Esophagus squamous epithelium (tissue), 5 donors: ENCODE measurements at places on chromosomes 7 and 10.

- DNase-seq = no peak
Observed at GRCh38 chr7:150375662-150376521, 3.2 kb upstream of the ZNF775 start.

GRCh38 chr7:67019562-67020390, 23.1 kb downstream of the TYW1 start:
- no peak for DNase-seq

- DNase-seq = no peak
Observed at GRCh38 chr7:94182066-94182465, 177.9 kb upstream of the BET1 start.

DNA sequence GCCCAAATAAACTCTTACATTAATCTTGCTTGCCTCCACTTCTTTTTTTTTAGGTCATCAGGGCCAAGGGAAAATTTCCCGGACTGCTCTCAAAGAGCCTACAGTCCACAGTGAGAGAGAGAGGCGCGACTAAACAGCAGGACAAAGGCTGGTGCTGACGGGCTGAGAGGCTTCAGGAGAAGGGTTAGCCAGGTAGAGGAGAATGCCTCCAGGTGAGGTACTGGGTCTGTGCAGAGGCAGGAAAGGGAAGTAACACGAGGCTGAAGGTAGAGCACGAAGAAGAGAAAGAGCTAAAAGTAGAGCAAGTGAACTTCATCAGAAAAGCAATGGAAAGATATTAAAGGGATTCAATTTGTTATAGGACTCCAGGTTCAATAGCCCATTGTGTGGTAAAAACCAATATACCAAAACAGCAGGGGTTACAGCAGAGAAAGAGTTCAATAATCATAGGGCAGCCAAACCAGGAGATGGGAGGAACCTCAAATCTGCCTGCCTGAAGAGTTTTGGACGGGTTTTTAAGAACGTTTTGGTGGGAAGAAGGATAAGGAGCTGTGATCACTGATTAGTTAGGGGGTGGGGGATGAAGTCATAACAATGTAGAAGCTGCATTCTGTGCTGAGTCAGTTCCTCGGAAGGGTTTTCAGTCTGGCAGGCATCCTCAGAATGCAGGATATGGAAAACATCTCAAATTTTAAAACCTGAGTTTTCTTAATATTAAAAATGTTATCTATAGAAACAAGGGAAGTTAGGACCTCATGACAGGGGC, 171.5 kb downstream of the AKR1D1 start:
- no peak for DNase-seq

- no peak for DNase-seq
Observed at GRCh38 chr7:75611557-75612178, 119.5 kb downstream of the SPDYE5 start.

GRCh38 chr10:22560096-22560912, 154.1 kb downstream of the PIP4K2A start:
- DNase-seq = no peak

DNA sequence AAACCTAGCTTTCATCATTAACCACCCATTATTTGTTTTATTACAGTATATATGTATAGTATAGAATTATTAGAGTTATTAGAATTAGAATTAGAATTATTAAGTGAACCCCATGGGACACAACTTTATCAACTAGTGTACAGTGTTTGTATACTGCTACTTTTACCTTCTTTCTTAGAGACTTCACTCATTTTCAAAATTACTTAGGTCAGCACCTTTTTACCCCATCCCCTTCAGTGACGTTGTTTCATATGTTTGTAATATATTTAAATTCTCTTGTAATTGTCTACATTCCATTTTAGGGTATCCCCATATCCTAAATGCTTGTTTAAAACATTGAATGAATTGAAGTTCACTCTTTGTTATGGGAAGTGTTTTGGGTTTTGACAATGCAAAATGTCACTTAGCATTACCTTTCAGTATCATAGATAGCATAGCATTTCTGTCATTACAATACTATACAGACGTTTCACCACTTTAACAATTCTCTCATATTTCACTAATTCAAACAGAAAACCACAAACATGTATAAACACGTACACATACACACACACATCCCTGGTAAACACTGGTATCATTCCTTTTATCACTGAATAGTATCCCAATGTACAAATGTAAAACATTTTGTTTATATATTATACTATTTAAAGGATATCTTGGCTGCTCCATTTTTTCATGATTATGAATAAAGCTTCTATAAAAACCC, 229.9 kb upstream of the MAGI2 start:
- DNase-seq = no peak

DNA sequence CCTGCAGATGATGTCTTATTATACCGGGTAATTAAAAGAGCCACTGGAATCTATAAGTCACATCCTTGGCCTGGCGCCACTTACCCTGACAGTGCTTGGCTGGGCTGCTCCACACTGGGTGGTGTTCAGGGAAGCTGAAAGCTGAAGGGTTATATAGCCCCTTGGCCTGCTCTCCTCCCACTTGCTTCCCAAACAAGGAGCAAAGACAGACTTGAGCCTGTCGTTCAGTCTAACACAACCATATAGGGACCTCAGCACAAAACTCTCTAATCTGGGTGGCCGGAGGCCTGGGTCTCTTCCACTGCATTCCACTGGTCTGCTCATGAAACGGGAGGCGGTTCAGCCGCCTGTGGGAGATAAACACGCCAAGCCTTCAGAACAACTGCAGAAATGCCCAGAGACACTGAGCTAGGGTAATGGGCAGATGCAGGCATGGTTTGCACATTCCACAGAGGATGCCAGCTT, at the start of gene ACTA2:
Gene ACTA2 (minus strand): TSS at position 127 of the 465 bp plus-strand sequence. CDS start 3,843 bp downstream, outside the sequence.
- DNase-seq = no peak

DNA sequence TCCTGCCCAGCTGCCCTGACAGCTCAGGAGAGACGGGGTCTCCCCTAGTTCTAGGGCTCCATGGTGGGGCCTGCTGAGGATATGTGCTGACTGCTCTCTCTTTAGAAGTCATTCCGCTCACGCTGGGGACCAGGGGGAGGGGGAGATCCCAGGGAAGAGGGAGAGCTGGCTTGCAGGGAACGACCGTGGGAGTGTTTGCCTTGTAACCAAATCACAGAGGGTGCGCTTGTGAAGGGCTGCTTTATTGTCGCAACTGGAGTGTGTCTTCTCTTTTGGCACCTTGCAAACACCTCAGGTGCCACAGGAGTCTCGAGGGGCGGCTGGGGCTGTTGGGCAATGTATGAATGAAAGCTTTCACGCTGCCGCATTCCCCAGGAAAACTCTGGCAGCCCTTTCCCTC, 531.3 kb upstream of the MKI67 start:
- no peak for DNase-seq

- DNase-seq = no peak
Observed at GRCh38 chr10:96025566-96025965, 17.8 kb upstream of the CCNJ start.

GRCh38 chr7:134988161-134988560, 1.9 kb downstream of the AGBL3 start:
- no peak for DNase-seq

DNA sequence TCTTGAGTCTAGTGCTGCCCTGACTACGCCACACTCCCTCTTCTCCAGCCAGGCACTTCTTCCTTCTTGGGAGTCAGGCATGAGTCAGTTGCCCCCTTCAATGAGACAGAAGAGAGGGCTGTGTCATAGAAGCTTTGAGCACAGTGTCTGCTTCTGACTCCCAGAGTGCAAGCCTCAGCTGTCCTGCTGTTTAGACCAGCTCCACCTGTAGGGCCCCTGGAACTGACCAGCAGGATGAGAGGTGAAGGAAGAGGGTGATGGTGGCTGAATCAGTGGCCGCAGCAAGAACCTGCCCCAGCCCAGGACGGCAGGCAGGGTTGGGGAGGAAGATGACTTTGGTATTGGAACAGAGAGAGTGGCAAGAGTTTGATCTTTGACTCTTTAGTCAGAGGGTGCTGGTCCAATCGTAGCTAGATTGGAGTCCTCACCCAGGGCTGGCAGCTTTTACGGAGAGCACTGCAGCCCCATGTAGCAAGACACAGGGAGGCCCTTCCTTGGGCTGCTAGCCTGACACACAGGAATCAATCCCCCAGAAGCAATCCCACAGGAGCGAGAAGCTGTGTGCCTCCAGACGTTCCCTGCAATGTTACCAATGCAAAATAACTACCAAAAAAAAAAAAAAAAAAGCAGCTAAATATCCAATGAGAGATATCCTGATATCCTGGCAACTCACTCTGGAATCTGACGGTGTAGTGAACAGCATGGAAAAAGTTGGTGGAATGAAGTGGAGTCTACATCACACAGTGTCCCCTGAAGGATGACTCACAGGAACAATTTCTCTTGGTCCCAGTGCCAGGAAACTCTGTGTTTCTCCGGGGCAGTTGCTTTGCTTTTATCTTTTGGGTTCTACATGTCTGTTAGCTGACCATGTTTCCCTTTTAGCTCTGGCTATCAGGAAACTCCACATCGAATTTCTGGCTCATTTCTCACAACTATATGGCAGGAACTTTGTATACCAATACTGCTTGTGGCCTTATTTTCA, 6.9 kb downstream of the C10orf62 start:
- DNase-seq = no peak

- DNase-seq = no peak
Observed at GRCh38 chr7:81068-81925, 111.1 kb upstream of the FAM20C start.

GRCh38 chr7:25272265-25272664, 44.0 kb upstream of the NPVF start:
- DNase-seq = no peak

DNA sequence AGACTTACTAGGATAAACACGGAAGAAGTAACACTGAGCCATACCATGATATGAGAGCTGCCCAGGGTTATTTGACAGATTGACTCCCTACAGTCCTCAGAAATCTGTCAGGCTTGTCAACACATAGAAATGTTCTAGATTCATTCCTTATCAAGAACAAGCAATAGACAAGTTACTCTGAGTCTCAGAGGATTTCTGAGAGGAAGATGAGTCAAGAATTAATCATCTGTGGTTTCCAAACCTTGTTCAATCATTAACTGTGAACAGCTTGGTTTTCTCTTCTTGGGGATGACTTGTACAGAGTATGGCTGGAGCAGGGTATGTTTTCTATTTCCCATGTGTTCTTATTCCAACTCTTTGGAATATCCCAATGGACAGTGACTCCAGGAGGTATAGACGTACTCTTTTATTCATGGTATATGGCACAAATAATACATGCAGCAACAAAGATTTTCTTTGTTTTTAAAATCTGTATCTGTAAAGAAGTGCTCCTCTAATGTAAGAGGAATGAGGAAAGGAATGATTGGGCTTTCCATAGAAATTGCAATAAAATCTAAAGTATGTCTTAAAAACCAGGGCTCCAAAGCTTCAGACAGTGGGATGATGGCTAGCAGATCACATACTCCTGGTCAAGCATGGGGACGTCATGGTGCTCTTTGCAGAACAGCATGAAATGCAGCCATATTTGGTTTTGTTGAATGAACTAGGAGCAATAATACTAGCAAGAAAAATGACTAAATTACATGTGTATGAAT, 11.9 kb upstream of the SFR1 start:
- no peak for DNase-seq

GRCh38 chr10:130425169-130425568, 289.0 kb downstream of the GLRX3 start:
- DNase-seq = no peak

- no peak for DNase-seq
Observed at GRCh38 chr10:89861584-89862301, 160.4 kb downstream of the KIF20B start.

DNA sequence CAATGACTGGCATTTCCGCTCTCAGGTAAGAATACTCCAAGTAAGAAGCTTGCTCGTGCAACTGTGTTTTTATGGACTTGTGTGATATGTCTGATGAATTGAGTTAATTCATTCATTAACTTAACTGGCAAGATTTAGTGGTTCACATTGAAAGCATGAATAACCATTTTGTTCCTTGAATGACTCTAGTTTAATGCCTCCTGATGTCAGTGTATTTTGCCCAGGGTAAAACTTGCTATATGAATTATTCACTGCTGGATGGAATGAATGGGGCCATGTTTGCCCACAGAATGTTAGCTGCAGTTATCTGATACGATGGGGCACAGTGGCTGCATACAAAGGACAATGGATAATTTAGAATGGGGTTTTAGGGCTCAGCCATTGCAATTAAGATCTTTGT, 124.1 kb downstream of the ZNF365 start:
- DNase-seq = no peak

DNA sequence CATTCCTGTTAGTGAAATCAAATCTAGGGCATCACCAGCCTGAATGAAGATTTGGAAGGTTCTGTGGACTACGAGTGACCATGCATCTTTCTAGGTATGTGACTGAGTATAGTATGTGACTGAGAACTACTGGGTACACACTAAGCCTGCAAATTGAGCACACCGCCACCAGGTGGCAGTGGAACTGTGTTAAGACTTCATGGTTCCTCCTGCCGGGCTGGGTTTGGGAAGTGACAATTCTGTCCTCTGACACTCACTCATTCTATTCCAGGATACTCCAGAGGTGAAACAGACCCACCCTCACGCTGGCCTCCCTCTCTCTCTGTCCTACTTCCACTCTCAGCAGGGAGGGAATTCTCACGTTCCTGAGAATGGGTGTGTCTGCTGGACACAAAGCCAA, 84.0 kb upstream of the TMEM248 start:
- DNase-seq = no peak

GRCh38 chr7:113283861-113284260, 165.5 kb upstream of the SMIM30 start:
- DNase-seq = no peak

DNA sequence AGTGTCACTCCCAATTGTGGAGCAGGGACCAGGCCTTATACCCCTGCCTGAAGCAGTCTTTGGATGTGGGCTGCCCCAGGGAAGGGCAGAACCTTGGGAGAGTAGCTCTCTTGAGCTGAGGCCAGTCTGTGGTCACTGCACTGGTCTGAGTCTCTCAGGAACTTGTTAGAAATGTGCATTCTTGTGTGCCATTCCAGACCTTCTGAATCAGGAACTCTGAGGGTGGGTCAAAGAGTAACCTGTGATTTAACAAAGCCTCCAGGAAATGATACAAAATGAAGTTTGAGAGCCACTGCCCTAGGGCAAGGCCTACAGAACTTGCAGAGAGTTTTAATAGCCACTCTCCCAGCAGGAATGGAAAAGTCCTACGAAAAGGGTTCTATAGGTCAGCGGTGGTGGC, 68.1 kb downstream of the LYZL1 start:
- DNase-seq = no peak

DNA sequence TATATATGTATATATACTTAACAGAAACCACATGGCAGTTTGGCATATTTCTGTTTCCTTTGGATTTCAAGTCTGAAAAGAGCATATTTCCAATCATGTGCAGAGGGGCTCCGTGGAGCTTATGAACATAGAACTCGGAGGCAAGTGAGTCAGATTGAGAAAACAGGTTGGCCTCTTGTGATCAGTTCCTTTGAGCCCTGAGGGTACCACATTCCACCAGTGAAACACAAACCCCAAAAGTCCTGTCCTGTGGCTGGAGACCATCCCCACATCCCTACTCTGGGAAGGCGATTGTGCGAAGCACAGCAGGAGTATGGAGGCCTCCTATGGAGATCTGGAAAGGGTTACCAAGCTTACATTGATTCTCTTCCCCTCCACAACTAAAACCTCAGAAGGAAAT, 196.7 kb upstream of the TMEM72 start:
- no peak for DNase-seq

- no peak for DNase-seq
Observed at GRCh38 chr10:110107887-110108286, 99.5 kb upstream of the MXI1 start.

GRCh38 chr7:137074391-137075030, 206.1 kb downstream of the CHRM2 start:
- no peak for DNase-seq
